ENCODE measurements at places on chromosomes 5 and 9.

DNA sequence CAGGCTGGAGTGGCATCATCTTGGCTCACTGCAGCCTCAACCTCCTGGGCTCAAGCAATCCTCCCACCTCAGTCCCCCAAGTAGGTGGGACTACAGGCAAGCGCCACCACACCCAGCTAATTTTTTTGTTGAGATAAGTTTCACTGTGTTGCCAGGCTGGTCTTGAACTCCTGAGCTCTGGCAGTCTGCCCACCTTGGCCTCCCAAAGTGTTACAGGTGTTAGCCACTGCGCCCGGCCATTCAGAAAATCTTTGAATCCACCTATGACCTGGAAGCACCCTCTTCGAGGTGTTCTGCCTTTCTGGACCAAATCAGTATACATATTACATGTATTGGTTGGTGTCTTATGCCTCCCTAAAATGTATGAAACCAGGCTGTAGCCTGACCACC lies 61.4 kb downstream of the KIAA1958 start:
- no peak for DNase-seq

DNA sequence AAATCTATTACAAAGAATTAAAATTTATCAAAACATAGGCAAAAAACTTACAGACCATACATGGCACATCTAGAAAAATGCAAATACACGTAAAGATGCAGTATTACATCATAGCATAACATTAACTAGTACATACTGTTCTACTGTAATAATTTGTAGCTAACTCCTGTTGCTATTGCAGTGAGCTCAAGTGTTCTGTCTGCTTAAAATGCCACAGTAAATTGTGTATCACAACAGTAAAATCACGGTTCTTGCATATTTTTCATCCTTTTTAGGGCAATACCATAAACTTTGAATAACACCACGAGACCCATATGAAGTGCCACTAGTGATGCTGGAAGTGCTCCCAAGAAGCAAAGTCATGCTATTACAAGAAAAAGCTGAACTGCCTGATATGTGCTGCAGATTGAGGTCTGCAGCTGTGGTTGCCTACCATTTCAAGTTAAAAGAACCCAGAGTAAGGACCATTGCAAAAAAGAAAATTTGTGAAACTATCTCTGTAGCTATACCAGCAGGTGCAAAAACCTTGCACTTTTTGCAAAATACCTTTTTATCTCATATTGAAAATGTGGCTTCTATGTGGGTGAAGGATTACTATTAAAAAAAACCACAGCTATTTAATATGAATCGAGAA lies 14.2 kb downstream of the HOMER1 start:
- DNase-seq, result no peak

DNA sequence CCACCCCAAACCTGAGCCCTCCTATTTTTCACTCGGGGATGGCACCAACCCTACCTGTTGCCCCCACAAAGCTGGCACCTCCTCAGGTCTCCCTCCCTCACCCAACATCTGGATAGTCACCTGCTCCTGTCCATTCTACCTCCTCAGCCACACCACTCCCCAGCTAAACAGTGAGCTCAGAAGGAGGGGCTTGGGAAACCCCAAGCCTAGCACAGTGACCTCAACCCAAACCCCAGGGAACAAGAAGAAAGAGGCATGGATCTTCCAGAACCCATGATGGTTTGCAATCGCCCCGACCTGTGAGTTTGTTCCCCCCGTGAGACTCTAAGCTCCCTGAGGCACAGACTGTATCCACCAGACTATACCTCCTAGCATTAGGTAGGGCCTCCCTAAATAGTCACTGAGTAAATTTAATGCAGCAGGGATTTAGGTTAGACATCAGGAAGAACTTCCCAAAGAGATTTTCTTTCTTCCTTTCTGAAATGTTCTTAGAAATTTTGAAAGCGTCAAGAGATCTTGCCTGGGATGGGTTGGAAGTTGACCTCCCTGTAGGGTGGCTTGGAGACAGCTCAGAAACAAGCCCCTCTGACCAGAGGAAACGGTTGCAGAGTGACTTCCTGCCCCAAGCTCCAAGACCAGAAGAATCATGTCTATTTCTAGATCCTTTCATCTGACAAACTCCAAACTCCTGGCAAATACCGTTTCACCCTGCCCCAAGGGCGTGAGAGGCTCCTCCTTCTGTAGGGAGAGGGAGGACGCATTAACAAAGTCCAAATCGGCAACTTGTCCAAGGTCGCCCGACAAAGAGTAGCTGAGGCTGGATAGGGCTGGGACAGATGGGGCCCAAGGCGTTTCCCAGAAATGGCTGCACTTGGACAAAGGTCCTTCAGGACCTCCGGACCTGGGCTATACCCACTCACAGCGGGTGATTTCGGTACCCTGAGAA lies 4.1 kb downstream of the FIBCD1 start:
- no peak for DNase-seq

DNA sequence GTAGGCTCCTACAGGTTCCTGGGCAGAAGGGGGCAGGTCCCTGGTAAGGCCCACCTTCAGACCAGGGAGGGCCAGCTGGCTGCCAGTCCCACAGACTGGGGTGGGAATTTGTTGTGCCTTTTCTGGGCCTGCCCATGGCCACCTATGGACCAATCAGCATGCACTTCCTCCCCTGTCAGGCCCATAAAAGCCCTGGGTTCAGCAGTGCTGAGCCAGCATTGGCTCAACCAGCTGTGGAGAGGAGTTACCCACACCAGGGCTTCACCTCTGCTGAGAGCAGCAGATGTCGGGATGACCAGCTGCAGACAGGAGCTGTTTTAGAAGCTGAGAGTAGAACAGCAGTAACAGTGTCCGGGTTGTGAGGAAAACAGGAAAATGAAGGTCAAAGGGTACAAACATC lies 373.4 kb upstream of the ACO1 start:
- no peak for DNase-seq

- no peak for DNase-seq
These were observed 186.2 kb upstream of the OTULINL start for GRCh38 chr5:14395411-14395810.

DNA sequence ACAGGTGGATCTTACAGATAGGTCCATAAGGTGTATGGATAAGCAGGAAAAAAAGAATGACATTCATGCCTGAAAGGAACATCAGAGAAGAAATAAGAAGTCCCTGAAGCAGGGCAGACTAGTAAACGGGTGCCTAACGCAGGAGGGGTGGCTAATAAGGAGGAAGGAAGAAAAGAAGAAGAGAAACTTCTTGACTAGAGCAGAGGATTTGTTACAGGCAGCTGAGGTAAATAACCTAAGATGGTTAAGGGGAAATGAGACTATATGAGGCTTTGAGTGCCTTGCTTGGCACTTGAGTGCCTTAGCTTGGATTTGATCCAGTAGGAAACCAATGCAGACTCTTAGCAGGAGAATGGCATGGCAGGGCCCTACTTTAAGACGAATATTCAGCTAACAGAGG lies 313.5 kb upstream of the PDE4D start:
- peak; percentile 8 for DNase-seq

GRCh38 chr5:33538201-33538600 lies 97.4 kb downstream of the TARS1 start:
- no peak for DNase-seq

GRCh38 chr9:104342552-104342951 lies 161.5 kb upstream of the OR13F1 start:
- no peak for DNase-seq
